ENCODE measurements at places on chromosomes 2 and 18.

GRCh38 chr2:137893145-137893544 lies 71.1 kb upstream of the HNMT start:
- no peak for DNase-seq

DNA sequence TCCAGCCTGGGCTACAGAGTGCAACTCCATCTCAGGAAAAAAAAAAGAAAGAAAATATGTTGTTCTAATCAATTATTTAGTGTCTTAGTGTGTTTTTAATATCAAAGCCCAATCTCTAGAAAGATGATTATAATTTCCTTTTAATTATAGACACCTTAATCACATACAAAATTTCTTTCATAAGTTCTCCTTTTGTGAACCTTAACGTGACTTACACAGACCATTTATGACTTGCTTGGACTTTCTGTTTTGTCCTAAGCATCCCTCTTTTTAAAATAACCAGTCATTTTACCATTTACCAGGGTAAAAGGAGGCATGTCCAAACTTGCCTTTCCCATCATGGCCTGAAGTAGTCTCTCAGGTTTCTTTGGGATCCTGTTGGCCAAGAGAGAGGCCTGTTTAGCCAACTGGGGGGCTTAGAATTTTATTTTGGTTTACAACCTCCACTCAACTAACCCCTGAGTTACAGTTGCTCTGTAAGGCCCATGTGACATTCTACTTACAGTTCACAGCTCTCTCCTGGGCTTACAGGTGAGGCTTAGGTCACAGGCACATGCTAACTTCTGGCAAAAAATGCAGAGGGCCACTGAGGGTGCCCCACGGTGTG lies 23.9 kb upstream of the GPR155 start:
- DNase-seq = peak; percentile 14

- no peak for DNase-seq
These were observed 3.7 kb downstream of the MALT1 start for GRCh38 chr18:58674863-58675472.

DNA sequence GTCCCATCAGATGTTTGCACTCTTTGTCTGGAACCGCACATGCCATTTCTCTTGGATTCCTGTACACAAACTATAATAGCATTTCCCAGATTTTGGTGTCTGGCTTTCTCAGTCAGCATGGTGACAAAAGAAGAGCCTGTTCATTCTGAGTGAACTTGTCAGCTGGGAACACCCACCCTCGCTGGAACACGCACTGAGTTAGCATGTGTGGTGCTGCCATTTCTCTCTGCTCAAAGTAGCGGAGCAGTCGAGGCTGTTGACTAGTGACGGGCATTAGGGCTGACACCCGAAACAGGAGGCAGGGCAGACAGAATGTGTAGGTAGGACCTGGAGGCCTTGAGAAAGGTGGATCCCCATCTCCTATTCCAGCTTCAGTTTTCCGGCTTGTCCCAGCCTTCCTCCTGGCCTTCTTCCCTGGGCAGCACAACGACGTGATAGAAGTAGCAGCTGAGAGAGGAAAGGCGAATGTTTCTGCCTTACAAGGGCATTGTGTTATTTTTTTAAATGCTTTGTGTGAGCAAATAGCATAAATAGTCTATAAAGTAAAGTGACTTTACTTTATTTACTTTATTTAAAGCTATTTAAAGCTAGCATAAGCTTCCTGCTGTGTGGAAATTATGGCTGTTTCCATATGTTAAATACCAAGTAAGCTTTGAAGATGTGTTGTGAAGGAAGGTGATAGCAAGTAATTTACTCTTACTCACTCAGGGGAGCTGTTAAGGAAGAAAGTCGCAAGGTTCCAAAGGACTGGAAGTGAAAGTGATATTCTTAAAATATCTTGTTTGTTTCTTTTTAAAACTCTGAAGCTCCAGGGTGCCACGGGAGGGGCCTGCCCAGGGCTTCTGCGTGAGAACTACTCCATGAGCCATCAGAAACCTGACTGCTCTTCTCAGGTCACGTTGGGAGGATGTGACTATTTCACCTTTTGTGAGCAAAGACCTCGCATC lies 272.6 kb downstream of the NEDD4L start:
- no peak for DNase-seq

GRCh38 chr2:226983895-226984749 lies 148.3 kb downstream of the RHBDD1 start:
- no peak for DNase-seq

GRCh38 chr2:86301009-86301408 lies 36.4 kb downstream of the REEP1 start:
- DNase-seq = no peak

DNA sequence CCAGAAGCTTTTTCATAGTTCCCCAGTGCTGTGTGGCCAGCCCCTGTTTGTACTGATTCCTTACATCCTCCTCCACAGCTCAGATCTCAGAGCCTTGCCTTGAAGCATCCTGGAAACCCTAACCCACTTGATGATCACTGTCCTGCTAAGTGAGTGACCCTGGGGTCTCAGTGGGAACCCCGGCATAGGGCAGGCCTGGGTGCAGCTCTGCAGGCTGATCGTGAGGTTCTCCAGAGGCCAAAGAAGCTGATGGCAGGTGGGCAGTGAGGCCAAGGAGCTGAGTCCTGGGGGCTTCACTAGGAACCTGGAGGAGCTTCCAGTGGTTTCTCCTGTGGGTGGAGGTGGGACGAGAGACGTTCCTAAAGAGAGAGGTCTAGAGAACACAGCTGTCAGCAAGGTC lies 47.4 kb upstream of the BIN1 start:
- no peak for DNase-seq

Data from SW 1271 (cell line).